Activated CD4-positive, alpha-beta T cell treated with anti-CD3 and anti-CD28 coated beads for 24 hours (primary cell): ENCODE measurements at places on chromosomes 7 and 10.

DNA sequence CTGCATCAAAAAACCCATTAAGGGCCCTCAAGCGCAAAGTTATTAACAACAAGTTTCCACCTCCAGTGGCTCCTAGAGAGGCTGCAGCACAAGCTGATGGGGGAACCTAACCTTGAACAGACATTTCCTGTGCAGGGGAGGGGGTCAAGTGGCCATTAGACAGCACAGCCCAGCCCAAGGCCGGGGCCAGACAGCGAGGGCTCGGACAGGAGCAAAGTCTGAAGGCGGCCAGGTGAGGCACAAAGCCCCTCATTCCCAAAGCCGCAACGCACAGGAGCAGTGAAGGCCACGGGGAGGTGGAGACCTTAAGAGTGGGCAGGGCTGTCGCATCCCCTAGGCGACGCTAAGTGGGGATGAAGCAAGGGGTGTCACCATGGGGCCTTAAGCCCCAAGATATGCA lies 73.2 kb upstream of the ZNF746 start:
- DNase-seq: no peak

DNA sequence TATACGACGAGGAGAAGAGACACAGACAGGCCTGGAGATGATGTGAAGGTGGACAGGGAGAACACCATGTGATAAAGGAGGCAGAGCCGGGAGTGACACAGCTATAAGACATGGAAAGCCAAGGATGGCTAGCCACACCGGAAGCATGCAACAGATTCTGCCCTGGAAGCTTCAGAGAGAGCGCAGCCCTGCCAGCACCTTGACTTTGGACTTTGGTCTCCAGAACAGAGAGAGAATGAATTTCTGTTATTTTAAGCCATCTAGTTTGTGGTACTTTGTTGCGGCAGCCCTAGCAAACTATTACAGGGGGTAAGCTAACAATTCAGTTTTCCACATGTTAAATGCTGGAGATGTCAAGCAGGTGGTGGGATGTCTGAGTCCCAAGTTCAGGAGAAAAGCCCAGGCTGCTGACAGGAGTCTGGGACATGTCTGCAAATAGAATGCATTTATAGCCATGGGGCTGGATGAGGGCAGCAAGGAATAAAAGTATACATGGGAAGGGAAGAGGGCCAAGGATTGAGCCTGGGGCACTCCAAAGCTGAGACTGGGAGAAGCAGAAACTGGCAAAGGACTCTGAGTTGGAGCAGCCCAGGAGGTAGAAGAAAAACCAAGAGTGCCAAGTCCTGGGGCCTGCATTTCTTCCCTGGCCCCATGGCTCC lies 65.1 kb downstream of the ATXN7L1 start:
- DNase-seq: no peak

GRCh38 chr10:543131-543530 lies 146.3 kb downstream of the DIP2C start:
- no peak for DNase-seq

DNA sequence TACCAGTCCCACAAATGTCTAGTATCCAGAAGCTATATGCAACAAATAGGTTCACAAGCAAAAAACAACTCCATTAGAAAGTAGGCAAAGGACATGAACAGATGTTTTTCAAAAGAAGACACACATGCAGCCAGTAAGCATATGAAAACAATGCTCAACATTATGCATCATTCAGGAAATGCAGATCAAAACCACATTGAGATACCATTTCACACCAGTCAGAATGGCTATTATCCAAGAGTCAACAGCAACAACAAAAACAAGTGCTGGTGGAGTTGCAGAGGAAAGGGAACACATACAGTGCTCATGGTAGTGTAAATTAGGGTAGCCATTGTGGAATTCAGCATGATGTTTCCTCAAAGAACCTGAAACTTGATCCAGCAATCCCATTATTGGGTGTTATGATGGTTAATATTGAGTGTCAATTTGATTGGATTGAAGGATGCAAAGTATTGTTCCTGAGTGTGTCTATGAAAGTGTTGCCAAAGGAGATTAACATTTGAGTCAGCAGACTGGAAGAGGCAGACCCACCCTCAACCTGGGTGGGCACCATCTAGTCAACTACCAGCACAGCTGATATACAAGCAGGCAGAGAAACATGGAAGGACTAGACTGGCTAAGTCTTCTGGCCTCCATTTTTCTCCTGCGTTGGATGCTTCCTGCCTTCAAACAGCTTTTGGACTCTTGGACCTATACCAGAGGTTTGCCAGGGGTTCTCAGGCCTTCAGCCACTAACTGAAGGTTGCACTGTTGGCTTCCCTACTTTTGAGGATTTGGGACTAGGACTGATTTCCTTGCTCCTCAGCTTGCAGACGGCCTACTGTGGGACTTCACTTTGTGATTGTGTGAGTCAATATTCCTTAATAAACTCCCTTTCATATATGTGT lies 218.4 kb upstream of the SEMA3D start:
- DNase-seq: no peak
